ENCODE measurements at places on chromosomes 1 and 21. TPM values are rescaled to one million over a fixed set of nuclear protein-coding genes. Genes with fewer than 3 reads are reported as not detected.

DNA sequence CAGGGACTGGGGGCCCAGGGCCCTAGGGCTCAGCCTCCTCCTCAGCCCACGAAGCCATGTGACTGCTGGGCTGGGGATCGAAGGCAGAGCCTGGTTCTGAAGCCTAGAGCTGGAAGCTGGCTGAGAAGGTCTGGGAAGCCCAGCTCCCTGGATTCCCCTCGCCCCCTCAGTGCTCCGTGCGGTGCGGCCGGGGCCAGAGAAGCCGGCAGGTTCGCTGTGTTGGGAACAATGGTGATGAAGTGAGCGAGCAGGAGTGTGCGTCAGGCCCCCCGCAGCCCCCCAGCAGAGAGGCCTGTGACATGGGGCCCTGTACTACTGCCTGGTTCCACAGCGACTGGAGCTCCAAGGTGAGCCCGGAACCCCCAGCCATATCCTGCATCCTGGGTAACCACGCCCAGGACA, 9.1 kb downstream of the ADAMTSL4 start:
- DNase-seq = no peak

DNA sequence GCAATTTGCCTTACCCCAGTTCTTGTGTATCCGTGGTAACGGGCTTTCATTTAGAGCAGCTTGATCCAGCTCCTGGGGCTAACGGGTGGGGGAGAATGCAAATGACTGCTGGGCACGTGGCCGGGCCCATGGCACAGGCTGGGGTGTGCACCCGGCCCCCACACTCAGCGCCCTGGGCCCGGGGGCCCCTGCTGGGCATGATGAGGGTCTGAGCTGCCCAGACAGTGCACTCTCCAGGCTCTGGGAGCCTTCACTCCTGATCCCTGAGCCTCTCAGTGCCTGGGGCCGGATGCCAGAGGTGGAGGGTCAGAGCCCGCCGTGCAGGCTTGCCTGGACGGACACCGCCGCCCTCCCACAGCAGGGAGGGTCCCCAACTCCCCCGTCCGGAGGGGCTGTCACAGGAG, 20.1 kb upstream of the PEX10 start:
- no peak for DNase-seq

DNA sequence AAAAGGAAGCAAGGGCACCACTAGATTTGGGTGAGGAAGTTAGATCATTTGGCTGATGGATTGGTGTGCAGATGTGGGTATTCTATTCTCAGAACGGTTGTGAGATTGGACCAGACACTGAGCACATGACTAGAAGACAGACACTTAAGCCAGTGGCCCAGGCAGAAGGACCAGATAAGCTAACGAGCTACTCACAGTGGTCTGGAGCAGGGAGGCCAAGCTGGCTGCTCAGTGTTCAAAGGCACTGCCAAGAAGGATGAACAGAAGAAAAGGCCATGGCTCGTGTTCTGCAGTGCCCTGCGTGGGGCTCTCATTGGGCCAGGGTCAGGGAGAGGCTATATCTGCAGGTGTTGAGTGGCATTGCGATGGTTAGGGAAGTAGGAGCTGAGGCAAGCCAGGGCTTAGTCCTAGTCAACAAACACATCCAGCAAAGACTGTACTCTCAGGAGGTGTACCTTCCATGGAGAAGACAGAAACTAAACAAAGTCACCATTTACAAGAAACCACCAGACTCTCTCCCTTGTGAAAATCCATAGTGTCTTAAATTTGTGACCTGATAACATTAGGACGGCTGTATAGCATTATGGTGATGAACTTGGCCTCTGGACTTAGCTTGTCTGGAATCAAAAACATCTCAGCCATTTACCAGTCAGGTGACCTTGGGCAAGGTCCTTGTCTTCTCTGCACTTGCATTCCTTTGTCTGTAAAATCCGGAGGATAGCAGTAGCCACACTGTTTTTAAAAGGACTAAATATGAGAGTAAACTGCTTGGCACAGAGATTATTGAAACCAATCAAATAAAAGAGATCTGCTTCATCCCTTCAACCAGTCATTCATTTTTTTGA, 274.5 kb downstream of the SIPA1L2 start:
- DNase-seq = no peak

DNA sequence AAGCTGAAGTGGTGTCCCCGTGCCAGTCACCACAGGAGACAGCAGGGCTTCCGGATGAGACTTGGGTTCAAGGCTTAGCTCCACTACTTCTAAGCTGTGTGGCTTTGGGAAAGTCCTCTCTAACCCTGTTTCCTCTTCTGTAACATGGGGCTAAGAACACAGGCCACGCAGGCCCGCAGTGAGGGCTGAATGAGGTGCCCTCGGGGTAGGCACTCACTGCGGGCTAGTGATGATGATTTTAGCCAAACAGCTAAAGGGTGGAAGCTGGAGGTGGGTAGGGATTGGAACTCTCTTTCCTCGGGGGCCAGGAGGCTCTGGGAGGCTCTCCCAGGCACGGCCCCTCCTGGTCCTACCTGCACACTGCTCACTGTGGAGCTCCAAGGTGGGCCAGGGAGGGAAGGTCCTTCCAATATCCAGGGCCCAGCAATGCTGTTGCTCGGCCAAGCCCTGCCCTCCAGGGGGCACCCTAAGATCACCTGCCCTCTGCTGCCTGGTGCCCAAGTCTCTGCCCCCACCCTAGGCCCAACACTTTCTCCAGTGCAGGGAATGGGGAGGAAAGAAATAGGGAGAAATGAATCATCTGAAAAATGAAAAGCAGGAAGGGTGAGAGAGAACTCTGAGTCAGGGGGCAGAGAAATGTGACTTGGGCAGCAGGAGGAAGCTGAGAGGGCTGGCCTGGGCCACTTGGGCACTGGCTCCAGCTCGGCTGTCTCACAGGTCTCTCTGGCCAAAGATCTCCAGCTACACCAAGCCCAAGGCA, 19.2 kb upstream of the EVA1B start:
- DNase-seq = no peak

- DNase-seq = no peak
Observed at GRCh38 chr1:242139442-242139841, 140.5 kb upstream of the MAP1LC3C start.

GRCh38 chr1:23216771-23217420, 406 bp downstream of the HTR1D start:
- DNase-seq = no peak

DNA sequence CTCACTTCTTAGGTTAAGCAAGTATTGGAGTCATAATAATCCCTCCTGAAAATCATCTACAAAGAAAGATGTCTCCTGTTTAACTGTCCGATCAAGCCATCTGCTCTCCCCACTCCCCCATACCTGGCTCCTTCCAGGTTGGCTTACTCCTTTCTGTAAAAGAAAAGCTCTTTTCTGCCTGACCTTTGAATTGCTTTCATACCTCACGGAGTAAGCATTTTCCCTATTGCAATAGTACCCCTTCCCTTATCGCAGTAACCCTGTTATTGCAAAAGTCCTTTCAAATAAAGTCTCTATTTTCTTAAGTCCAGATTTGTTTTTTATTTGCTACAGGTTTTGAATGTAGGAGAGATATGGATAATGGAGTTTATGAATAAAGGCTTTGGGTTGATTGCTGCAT, 150.4 kb downstream of the GRIK1 start:
- no peak for DNase-seq

DNA sequence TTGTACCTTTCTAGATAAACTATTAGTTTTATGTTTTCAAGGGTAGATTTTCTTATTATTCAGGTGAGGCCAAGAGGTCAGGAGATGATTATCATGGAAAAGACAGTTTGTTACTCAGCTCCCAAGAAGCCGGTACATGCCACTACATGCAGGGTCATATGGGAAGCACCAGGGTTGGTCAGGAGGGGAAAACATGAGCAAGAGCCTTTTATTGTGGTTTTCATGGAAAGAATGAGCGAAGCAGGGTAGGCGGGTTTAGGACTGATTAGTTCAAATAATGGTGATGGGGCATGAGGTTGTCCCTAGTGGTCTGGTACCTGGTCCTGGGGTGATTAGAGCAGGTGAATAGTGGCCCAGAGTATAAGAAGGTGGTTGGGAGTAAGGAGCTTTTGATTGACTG, 189.9 kb downstream of the APP start:
- DNase-seq = no peak

- DNase-seq = no peak
Observed at GRCh38 chr1:247535402-247535801, 838 bp downstream of the OR2C3 start.

GRCh38 chr1:109642626-109643025, 13.3 kb upstream of the GSTM4 start:
- DNase-seq = no peak

- no peak for DNase-seq
Observed at GRCh38 chr1:161226759-161227158, 899 bp downstream of the TOMM40L start.

DNA sequence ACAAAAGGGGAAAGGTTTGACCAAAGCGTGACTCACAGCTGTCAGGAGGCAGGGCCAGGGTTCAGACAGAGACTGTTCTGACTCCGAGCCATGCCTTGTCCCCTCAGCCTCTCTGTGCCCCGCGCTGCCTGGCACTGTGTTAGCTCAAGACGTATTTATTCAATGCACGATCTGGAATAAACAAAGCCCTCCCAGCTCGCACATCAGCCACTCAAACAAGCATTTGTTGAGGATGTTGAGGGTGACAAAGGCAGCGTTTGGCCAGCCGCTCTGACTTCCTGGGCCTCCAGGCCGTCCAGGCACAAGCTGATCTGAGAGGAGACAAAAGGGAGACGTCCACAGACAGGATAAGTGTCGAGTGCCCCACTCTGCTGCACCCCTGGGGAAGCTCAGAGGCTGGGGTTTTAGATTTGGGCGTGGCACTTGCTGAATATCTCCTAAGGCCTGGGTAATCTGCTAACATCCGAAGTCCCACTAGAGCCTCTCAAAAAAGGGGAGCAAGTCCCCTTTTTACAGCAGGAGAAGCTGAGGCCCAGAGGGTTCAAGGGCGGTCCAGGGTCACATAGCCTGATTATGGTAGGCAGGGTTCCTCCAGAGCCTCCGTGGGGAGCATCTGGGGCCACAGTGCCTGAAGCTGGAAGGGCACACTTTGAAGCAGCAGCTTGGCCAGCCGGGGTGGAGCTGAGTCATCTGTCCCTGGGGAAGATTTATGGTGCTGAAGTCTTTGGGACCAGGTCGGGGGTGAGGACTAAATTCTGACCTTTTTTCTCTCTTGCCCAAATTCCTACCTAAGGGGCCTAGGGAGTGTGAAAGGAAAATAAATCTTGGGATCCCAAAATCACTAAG, 95.9 kb downstream of the SPSB1 start:
- no peak for DNase-seq

The USH2A gene
- polyA plus RNA-seq = 0.52 TPM

The KRTAP11-1 gene
- not detected for polyA plus RNA-seq

The RRP1B gene
- polyA plus RNA-seq = 30.4 TPM

The SLAMF8 gene
- 0.62 TPM for polyA plus RNA-seq

The LMX1A gene
- not detected for polyA plus RNA-seq

The AGMAT gene
- polyA plus RNA-seq = 27.7 TPM

All from right renal pelvis (tissue), 4 donors.